GM18507 (cell line): ENCODE measurements at places on chromosomes 3 and 15.

GRCh38 chr15:95630683-95631082 is 699.8 kb upstream of the NR2F2 start:
- no peak for DNase-seq

GRCh38 chr3:61890586-61890985 is 329.2 kb downstream of the PTPRG start:
- no peak for DNase-seq

GRCh38 chr3:163587342-163587741 is 1491.0 kb downstream of the SI start:
- DNase-seq: no peak

GRCh38 chr3:126329927-126330725 is 27.1 kb downstream of the KLF15 start:
- DNase-seq: no peak

GRCh38 chr15:62392376-62392775 is 227.3 kb upstream of the C2CD4B start:
- no peak for DNase-seq

DNA sequence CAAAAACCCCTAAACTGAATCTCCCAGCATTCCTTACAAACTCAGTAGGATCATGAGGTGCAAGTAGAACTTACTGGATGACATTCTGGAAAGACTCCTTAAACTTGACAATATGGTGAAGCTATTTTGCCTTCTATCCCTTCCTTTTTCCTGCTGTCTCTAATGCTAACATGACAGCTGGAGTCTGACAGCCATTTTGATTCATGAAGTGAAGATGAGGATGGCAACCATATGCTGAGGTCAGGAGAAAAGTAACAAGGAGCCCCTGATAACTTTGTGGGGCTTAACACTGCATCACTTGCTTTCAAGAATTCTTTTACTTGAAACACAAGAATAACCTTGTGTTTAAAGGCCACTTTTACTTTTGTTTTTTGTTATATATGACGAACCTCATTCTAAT is 15.0 kb upstream of the NEK10 start:
- DNase-seq: no peak

DNA sequence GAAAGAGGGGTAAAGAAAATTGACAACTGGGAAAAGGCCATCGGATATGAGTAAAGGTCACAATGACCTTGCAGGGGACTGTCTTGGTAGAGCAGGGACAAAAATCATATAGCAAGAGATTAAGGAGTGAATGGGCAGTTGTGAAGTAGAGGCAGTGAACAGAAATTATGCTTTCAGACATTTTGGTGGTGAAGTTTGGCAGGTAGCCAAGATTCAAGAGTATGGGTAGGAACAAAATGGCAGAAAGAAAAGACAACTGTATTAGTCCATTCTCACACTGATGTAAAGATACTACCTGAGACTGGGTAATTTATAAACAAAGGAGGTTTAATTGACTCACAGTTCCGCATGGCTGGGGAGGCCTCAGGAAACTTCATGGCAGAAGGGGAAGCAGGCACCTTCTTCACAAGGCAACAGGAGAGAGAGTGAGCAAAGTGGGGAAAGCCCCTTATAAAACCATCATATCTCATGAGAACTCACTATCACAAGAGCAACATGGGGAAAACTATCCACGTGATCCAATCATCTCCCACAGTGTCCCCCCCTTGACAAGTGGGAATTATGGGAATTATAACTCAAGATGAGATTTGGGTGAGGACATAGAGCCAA is 84.0 kb downstream of the CGNL1 start:
- DNase-seq: no peak

DNA sequence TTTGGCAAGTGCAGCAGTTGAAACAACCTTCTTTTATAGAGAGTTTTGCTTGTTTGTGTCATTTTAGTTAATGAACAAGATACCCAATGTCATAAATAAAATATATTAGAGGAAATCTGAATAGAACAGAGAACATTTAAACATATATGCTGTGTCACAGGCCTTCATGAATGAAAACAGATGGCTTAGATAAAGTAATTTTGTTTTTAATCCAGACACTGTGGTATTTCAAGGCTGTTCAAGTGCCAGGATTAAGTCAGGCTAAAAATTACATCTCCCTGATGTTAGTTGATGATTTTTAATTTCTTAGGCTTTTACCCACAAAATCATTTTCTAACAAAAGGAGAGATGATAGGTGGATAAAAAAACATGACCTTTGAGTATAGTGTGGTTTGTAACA is 4.9 kb upstream of the ACKR4 start:
- DNase-seq: no peak

DNA sequence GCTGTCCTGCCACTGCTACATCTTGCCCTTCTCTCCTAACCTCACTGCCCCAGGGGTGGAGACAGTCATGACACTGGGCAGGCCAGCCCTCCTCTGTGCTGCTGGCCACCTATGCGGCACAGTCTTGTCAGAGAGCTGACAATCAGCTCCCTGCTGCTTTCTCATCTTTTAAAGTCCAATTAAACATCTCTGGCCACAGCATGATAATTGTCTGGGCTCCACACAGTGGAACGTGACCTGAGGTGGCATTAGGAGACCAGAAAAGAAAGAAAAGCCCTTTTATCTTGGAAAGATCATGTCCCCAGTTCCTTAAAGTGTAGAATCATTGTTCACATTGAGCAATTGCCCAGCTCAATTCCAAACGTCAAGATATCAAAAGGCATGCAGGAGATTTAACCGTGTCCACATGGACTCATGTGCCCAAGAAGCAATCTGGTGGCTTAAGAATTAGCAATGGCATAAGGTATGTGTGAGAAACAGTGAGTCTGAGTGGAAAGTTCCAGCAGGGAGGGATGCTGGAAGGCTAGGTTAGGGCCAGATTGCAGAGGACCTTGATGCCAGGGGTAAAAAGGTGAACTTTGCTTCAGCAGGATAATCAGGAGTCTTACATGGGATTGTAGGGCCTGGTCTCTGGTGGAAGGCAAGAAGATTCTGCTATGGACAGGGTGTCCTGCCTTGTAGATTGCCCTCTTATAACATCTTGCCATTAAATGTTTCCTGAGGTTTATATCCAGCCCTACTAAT is 15.3 kb upstream of the CACNA1D start:
- no peak for DNase-seq

- no peak for DNase-seq
Observed at GRCh38 chr3:130048726-130049125, 32.9 kb upstream of the ALG1L2 start.

DNA sequence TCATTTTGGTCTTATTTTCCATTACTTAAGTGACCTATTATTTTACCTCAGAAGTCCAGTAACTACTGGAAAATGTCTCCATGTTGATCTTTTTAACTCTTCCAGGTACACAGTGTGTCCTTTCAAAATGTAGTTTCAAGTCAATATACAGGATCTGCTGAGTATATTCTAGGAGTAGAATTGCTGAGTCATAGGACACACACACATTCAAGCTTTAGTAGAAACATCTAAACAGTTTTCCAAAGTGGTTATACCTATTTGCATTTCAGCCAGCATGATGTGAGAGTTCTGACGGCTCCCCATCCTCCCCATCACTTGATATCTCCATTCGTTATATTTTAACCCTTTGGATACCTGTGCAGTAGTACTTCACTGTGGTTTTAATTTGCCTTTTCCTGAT is 271.9 kb downstream of the MCTP2 start:
- DNase-seq: no peak

- DNase-seq: peak; percentile 35
Observed at GRCh38 chr15:77031376-77032050, 36.6 kb downstream of the PSTPIP1 start.

DNA sequence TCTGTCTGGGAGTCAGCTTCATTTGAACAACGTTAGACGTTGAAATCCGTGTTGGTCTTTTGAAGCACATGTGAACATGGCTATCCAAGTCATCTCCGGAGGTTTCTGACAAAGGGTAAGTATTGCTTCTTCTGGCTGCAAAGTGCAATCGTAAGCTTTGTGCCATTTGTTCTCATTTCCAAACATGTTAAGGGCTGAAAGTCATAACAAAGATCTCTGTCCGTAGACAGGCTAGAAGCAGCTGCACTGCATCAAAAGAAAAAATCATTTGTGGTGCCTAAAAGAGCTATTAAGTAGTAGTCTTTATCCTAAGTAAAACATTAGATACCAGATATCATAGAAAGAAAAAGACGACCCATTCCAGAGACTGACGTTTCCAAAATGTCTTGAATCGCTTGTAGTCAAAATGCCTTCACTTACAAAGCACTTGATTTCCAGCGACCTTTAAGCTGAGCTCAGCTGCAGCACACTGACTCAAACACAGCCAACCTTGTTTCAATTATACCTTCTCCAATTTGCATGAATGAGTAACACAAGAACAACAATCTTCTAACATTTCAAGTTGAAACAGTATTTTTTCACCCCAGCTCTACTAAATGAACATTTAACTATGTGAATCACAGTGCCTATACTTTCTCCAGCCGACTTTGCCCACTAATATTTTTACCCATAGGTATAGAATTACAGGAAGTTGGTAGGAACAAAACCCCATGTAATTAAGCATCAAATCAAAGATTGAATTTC is 76.6 kb downstream of the NEDD4 start:
- DNase-seq: no peak

- DNase-seq: no peak
Observed at GRCh38 chr15:65856821-65857455, 12.4 kb upstream of the RAB11A start.

DNA sequence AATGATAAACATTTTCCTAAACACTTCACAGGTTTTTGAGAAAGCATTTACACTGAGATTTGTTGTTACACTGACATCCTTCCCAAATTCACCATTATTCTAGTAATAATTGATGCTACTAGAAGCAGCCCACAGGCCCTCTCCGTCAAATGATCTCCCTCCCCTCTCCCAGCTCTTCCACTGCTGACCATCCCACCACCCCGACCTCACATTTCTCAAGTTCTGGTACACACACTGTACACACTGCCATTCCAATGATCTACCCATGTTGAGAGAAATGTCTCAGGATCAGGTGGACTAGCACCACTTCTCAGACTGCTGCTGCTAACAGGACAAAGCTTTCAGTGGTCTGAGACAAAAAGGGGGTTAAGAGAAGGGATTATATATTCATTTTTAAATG is 3.5 kb downstream of the TBC1D5 start:
- DNase-seq: no peak

DNA sequence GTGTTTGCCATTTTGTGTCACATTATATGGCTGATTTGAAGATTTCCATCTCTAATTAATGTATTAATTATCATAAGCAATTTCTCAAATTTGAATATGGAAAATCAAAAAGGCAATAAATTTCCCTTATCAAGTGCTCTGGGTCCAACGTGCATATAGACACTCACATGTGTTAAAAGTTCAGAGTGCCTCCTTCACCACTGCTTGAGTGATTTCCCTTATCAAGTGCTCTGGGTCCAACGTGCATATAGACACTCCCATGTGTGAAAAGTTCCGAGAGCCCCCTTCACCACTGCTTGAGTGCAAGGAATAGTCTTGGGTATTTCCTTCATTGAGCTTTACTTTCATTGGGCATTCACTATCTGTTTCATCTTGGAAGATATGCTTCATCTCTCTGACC is 421.0 kb upstream of the ZNF717 start:
- no peak for DNase-seq

- no peak for DNase-seq
Observed at GRCh38 chr15:76994971-76995945, at the start of gene PSTPIP1. Gene PSTPIP1, plus strand, starts transcription at chr15:76995126. Its CDS starts 448 bp downstream, at chr15:76995574.

DNA sequence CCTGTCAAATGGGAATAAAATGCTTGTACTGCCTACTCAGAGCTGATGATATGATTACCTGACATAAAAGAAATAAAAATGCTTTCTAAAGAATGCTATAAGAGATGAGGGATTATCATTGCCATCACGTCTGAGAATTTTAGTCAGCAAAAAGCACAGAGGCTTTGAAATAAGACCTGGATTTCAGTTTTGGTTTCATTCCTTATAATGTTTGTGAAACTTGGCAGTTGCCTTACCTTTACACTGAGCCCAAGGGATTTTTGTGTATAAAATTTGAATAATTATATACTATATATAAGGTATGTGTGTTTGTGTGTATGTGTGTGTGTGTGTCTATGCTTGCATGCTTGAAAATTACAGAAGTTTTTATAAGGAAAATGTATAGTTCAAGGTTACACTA is 634.8 kb upstream of the BCHE start:
- no peak for DNase-seq

GRCh38 chr15:67064607-67065530 is 533 bp upstream of the SMAD3 start:
- DNase-seq: no peak
